ENCODE measurements at places on chromosomes 13 and 19. TPM values are rescaled to one million over a fixed set of nuclear protein-coding genes. Genes with fewer than 3 reads are reported as not detected.

DNA sequence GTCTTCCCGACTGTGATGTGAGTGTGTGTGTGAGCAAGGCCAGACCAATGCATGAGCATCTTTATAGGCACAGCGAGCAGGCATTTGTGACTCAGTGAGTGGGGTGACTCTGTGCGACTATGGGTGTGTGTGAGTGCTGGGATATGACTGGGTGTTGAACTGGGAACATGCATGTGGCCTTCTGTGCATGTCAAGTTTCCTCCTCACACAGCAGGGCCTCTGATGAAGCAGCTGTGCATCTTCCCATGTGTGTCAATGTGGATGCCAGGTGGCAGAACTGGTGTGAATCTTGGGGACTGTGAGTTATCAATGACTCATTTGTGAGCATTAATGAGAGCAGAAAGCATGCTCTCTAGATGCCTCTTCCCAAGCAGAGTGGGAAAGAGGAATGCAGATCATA, 12.1 kb upstream of the LGALS14 start:
- H3K27ac ChIP-seq: no peak overlapping the region
- DNase-seq: no peak
- H3K27me3 ChIP-seq: peaks cover 15% of the 10 kb centered on the region
- no peaks in the 10 kb centered on the region for H3K36me3 ChIP-seq
- no peak overlapping the region for H3K4me3 ChIP-seq
- no peaks in the 10 kb centered on the region for H3K4me1 ChIP-seq

MYH14 gene
- 10.2 TPM for total RNA-seq

CEACAM4 gene
- not detected for total RNA-seq

PSG6 gene
- not detected for total RNA-seq

DNA sequence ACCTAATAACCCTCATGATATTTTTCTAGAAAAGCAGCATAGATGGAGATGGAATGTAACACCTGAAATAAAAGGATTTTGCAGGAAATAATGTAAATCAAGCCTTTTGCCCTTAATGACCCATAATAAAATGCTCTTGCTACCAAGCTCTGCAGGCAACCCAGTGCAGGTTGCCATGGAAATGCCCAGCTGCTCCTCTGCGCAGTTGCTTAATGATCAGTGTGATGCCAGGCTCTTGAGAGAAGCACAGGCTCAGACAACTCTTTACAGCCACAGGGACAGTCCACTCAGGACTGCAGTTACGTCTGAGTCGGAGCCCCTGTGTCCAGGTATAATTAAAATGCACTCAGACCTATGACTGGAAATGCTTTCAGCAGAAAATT, 165.5 kb downstream of the LACC1 start:
- H3K27ac ChIP-seq: peak overlapping the region; percentile 61
- peaks cover 23% of the 10 kb centered on the region for H3K4me1 ChIP-seq
- no peaks in the 10 kb centered on the region for H3K36me3 ChIP-seq
- no peak overlapping the region for H3K4me3 ChIP-seq
- no peak for DNase-seq

- H3K4me3 ChIP-seq: no peak overlapping the region
- H3K36me3 ChIP-seq: no peaks in the 10 kb centered on the region
- no peaks in the 10 kb centered on the region for H3K27me3 ChIP-seq
- H3K27ac ChIP-seq: no peak overlapping the region
- DNase-seq: no peak
These were observed 277.6 kb downstream of the SLITRK6 start for GRCh38 chr13:85521657-85522056.

- DNase-seq: no peak
- no peak overlapping the region for H3K27ac ChIP-seq
- H3K27me3 ChIP-seq: no peaks in the 10 kb centered on the region
These were observed 2411.1 kb downstream of the PCDH9 start for GRCh38 chr13:64819081-64819480.

CKAP2 gene
- total RNA-seq: 24.5 TPM

DNA sequence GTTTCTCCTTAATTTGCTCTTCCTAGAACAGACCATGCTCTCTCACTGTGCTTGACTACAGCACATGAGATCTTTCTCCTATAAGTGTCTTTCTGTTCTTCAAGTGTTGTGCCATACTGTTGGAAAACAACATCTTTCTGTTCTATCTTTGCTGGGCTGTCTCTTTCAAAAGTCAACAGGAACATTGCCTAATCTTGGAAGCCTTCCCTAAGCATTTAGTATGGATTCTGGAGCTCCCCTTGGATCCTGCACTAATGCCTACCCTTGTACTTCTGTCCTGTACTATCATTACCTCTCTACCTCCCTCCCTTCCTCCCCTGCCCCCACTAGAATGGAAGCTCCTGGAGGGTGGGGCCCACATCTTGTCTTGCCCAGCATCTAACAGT, 26.8 kb downstream of the STARD13 start:
- H3K27me3 ChIP-seq: no peaks in the 10 kb centered on the region
- H3K4me3 ChIP-seq: no peak overlapping the region
- H3K36me3 ChIP-seq: peaks cover 1% of the 10 kb centered on the region
- peaks cover 59% of the 10 kb centered on the region for H3K4me1 ChIP-seq
- peak overlapping the region; percentile 39 for H3K27ac ChIP-seq
- DNase-seq: no peak

GRCh38 chr19:15551293-15552004, 43.1 kb downstream of the CYP4F22 start:
- peaks cover 24% of the 10 kb centered on the region for H3K27me3 ChIP-seq
- no peak overlapping the region for H3K27ac ChIP-seq
- H3K4me1 ChIP-seq: peaks cover 9% of the 10 kb centered on the region
- peak; percentile 86 for DNase-seq
- H3K36me3 ChIP-seq: no peaks in the 10 kb centered on the region
- no peak overlapping the region for H3K4me3 ChIP-seq

PDX1 gene
- not detected for total RNA-seq

GRCh38 chr19:10335352-10335985, 2.1 kb upstream of the RAVER1 start:
- peaks cover 28% of the 10 kb centered on the region for H3K4me1 ChIP-seq

DNA sequence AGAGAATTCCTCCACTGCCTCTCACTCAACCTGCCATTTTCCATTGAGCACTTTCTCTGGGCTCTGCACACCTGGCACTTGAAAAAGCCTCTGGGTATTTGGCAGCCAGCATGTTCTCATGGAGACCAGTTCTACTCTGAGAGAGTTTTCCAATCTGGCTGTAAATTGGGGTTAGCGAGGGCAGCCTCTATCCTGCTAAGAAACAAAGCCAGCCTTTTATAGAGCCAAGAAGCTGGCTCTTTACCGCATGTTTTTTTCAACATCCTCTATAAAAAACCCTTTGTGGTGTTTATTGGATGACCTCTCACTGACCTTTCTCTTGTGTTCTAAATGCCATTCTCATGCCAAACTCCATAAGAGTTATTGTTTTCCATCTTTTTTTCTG, 52.6 kb upstream of the RCBTB2 start:
- H3K27me3 ChIP-seq: peaks cover 3% of the 10 kb centered on the region
- H3K4me3 ChIP-seq: no peak overlapping the region
- no peaks in the 10 kb centered on the region for H3K36me3 ChIP-seq
- H3K27ac ChIP-seq: no peak overlapping the region

LGALS14 gene
- total RNA-seq: not detected

DNA sequence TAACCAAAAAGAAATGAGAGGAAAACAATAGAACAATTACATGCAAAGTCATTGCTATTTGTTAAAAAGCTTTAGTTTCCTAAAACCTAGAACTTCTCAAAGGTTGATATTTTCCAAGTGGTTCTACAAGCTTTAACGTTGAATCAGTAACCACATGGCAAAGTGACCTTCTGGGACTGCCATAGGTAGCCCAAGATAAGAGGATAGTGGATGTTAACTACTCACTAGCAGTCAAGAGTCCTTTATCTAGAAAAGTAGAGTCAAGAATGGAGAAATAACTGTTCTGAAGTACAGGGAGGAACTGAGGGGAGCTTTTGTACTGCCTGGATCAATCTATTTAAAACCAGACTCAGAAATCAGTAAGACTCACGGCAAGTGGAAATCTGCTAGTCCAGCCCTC, 9.9 kb upstream of the SLC46A3 start:
- no peaks in the 10 kb centered on the region for H3K4me1 ChIP-seq
- no peaks in the 10 kb centered on the region for H3K36me3 ChIP-seq
- DNase-seq: no peak
- no peaks in the 10 kb centered on the region for H3K27me3 ChIP-seq

Measured in chondrocyte (in vitro differentiated cells).